ENCODE measurements at places on chromosomes 7 and 10. TPM values are rescaled to one million over a fixed set of nuclear protein-coding genes. Genes with fewer than 3 reads are reported as not detected.

The ECHDC3 gene
- 15.0 TPM for polyA plus RNA-seq

The UTF1 gene
- not detected for polyA plus RNA-seq

The SEPHS1 gene
- 17.6 TPM for polyA plus RNA-seq

The SPDYE1 gene
- polyA plus RNA-seq = not detected

The LIPF gene
- 0.65 TPM for polyA plus RNA-seq

The MMP21 gene
- polyA plus RNA-seq = 0.22 TPM

The SCART1 gene
- 0.17 TPM for polyA plus RNA-seq

The DGKB gene
- under 0.01 TPM for polyA plus RNA-seq

The SOSTDC1 gene
- polyA plus RNA-seq = 0.37 TPM

The ANXA8L1 gene
- polyA plus RNA-seq = 0.22 TPM

The TMEM229A gene
- not detected for polyA plus RNA-seq

The ARMC10 gene
- 9.9 TPM for polyA plus RNA-seq

The OPALIN gene
- not detected for polyA plus RNA-seq

The GPNMB gene
- polyA plus RNA-seq = 200 TPM

The TMEM196 gene
- polyA plus RNA-seq = not detected

The C7orf33 gene
- not detected for polyA plus RNA-seq

All from heart right ventricle (tissue), 16 donors.